ENCODE measurements at places on chromosomes 1 and 21.

GRCh38 chr1:221457685-221458446, 284.0 kb downstream of the DUSP10 start:
- DNase-seq, result no peak

GRCh38 chr1:233189526-233189925, 106.0 kb downstream of the PCNX2 start:
- no peak for DNase-seq

- DNase-seq, result no peak
Measured at GRCh38 chr1:152517237-152517811, 3.0 kb downstream of the CRCT1 start.

DNA sequence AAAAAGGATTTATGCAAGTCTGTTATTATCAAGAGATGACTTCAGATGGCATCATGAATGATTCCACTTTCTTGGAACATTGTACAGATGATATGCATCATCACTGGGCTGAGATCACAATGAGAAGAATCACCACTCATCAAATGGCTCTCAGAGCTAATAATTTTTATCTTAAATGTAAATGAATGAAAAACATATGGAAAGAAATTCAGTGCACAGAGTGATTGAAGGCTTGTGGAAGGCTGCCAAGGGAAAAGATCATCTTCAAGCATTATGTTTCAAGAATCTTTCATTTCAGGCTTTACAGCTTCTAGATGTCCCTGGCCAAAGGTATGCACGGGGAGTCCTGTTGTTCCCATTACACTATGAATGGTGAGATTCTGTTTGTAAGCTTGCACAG, 955.7 kb downstream of the TTLL7 start:
- no peak for DNase-seq

DNA sequence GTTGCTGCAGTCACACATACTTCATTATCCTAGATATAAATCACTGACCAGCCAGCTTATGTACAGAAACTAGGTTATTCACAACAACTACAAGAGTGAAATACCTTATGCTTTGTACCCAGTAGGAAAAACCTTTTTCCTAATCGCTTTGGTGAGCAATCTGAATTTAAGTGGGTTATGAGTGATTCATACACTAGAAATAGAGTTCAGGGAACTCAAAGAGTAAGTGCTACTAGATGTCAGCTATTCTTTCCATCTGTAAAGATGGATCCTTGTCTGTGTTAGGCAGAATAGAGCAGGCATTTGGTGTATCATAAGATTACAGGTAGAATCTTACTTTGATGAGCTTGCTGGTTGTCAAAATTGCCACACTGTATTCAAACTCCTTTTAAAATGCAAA, 101.9 kb downstream of the ZNF644 start:
- DNase-seq, result no peak

DNA sequence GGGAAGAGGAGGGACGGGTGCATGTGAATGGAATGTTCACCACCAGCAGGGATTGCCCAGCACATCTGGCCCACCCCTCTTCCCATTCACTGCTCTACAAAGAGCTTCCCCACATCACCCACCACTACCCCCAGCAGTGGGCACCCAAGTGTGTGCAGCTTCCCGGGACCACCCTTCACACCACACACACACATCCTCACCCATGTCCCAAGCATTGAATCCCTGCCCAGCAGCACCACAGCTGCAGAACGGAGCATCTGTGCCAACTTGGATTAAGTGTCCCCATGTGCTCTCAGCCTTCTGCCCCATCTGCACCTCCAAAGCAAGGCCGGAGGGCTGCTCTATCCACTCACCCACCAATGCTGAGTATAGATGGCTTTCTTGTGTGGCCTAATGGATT, 141.4 kb downstream of the PSMG1 start:
- no peak for DNase-seq

- DNase-seq, result no peak
Measured at GRCh38 chr1:17545356-17545755, 5.9 kb downstream of the ARHGEF10L start.

- no peak for DNase-seq
Measured at GRCh38 chr1:208524376-208524775, 280.2 kb upstream of the PLXNA2 start.

GRCh38 chr1:101237229-101237837, 514 bp downstream of the S1PR1 start:
- DNase-seq, result peak; percentile 19

- DNase-seq, result no peak
Measured at GRCh38 chr1:200154069-200154767, 126.7 kb downstream of the NR5A2 start.

- peak; percentile 93 for DNase-seq
Measured at GRCh38 chr1:32886004-32886827, at the start of gene HPCA. HPCA (plus strand) TSS chr1:32886491; CDS start chr1:32888899, 2,408 bp downstream.

GRCh38 chr1:159081626-159082025, 5.1 kb upstream of the AIM2 start:
- DNase-seq, result no peak

- DNase-seq, result no peak
Measured at GRCh38 chr1:109391626-109392025, 6.1 kb downstream of the SORT1 start.

DNA sequence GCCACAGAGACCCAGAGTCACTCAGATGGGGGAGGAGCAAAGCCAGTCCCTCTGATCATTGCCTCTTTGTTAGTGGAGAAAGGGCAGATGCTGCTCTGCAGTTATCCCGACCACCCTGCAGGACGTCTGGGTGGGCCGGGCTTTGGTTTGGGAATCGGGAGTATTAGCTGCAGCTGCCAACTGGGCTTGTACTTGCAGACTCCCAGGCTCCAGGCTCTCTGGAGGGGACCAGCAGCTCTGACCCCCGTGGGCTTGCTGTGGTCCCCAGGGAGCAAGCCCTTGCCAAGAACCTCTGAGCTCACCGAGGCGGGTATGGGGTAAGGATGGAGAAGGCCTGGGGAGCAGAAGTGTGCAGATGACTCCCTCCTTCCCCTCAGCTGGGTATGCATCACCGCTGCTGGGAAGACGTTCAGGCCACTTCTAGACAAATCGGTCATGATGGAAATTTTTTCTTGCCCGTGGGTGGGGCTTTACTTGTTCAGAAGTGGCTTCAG, 21.6 kb downstream of the MAPKAPK2 start:
- peak; percentile 47 for DNase-seq

DNA sequence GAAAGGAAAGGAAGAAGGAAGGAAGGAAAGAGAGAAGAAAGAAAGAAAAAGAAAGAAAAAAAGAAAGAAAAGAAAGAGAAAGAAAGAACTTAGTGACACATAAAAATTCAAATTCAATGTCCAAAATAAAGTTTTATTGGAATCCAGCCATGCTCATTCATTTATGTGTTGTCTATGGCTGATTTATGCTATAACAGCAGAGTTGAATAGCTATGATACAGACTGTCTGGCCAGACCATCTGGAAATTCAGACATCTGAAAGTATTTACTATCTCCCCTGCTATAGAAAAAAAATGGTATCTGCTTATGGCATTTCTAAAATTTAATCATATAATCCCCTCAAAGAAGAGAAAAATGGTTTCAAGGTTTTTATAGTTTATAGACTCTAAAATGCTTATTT, 79.4 kb upstream of the RRP15 start:
- no peak for DNase-seq

DNA sequence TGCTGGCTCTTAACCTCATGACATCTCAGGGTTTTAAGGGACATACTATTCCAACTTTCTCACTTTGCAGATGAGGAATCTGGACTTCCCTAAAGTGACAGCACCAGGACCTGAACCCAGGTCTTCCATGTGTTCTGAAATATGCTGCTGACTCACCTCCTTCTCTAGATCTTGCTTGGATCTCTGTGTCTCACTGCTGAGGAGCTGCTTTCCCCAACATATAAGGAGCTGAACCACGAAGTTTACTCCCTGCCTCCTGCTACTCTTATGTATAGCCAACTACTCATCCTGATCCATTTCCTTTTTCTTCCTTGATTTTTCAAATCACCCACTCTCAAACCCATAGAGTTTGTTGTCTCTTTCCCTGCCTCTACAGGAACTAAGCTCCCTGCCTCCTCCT, 38.2 kb downstream of the ALG14 start:
- DNase-seq, result no peak

DNA sequence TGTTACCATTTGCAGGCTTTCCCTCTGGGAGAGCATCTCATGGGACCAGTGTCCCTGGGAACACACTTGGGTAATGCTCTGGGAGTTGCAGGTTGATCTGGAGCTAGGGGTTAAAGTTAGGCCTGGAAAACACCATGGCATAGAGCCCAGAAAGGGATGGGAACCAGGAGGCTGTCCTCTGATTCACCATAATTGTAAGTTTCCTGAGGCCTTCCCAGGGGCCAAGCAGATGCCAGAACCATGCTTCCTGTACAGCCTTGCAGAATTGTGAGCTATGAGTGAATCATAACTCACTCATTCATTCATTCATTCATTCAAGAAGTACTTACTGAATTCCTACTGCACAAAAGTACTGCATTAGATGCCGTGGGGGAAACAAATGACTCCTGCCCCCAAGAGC, 50.0 kb downstream of the LACTBL1 start:
- no peak for DNase-seq

DNA sequence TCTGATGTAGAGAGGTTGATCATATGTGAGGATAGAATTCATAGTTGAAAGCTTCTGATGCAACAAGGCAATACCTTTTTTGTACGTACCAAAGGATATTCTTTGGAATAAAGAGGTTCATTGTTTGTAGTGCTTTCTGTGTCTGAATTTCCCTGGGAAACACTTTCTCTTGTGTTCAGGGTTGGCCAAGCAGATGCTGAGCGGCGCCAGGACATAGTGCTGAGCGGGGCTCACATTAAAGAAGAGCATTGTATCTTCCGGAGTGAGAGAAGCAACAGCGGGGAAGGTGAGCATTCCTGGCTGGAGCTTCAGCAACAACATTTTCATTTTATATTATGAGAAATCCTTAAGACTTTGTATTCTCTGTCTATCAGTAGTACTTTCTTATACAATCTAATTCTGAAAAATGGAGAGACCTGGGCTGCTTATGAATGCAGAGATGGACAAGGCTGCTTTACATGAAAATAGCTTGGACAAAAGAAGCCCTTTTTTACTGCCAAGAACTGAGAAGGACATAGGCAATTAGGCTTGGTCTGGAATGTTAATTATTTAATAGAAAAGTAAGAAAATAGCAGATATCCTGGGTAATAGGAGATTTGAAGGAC, 85.2 kb downstream of the KIF1B start:
- DNase-seq, result no peak

- no peak for DNase-seq
Measured at GRCh38 chr1:52707927-52708655, 9.9 kb upstream of the COA7 start.

- peak; percentile 60 for DNase-seq
Measured at GRCh38 chr1:47444562-47445465, 7.0 kb downstream of the FOXD2 start.

DNA sequence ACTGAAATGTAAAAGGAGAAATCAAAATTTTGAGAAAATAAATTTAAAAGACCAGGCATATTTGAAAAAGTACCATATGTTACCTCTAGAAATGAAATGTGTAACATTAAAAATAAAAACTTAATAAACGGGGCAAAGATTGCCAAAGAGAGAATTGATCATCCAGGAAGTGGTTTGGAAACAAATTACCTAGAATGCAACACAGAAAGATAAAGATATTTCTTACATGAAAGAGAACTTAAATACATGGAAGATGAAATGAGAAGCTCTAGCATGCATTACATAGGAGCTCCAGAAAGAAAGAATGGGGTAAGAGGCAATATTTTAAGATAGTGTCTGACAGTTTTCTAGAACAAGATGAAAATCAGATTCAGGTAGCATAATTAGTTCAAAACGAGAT, 235.9 kb upstream of the IRF2BP2 start:
- DNase-seq, result no peak

- no peak for DNase-seq
Measured at GRCh38 chr1:31051611-31052010, 13.9 kb downstream of the PUM1 start.

DNA sequence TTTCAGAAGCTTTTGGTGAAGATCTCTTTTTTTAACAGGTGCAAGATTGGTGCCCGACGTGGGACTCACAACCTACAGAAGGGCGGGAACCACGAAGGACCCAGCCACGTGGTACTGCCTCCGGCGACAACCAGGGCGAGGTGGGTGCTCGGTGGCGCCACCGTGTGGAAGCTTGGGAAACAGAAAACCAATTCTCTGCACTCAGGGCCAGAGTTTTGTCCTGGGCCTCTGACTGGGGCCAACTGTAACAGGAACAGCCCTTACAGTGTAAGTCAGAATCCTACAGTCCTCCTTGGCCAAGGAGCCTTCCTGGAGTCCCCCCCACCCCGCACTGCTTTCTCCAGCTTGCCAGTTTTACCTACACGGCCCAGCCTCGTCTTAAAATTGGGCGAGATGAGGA, 11.6 kb upstream of the S100A7A start:
- DNase-seq, result peak; percentile 69

GRCh38 chr1:26190373-26190987, at the start of gene CATSPER4:
CATSPER4 (plus strand) TSS chr1:26190602; CDS start chr1:26190628, 26 bp downstream.
- DNase-seq, result peak; percentile 96

DNA sequence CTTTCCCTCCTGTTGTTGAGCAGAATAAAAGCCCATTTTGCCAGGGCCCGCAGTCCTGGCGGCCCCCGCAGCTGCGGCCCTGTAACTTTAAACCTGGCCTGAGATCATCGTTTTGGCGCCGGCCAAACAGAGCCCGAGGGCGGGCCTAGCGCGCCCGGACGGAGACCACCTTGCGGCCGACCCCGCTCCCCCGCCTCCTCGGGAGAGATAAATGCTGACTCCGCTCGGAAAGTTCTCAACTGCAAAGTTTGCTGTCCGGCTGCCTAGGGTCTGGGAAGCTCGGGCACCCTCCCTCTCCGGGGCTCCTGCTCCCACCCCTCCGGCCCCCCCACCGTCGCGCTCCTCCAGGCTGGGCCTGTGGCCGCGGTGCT, at the start of gene PDPN:
Gene PDPN (plus strand): TSS at position 238 of the 371 bp plus-strand sequence. CDS start 202 bp downstream, outside the sequence.
- DNase-seq, result peak; percentile 89

DNA sequence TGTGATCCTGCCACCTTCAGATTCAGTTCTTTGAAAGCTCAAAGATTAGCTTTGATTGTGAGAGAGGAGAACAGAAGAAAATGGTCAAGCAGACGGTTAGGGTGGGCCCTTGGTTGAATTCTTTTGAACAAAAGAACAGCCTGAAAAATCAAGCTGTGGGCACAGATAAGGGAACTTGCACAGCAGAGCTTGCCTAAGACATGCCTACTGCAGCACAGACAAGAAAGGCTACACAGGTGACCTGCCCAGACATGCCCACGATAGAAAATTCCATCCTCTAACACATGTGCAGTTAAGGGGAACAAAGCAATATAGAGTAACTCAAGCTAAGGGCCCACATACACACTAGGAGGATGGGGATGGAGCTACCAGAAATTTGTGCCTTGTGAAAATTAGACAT, 512.5 kb upstream of the LRRC7 start:
- DNase-seq, result no peak

GRCh38 chr1:33057095-33057494, 20.4 kb upstream of the AK2 start:
- DNase-seq, result no peak

- DNase-seq, result no peak
Measured at GRCh38 chr1:98919211-98919610, 85.5 kb downstream of the PLPPR5 start.

All from GM23338 (cell line).